Stimulated activated CD4-positive, alpha-beta T cell treated with anti-CD3 and anti-CD28 coated beads, TNF-alpha, amount 100 ng/mL, for 24 hours (primary cell): ENCODE measurements at places on chromosomes 1 and 21.

GRCh38 chr1:222785529-222785928 lies 29.3 kb upstream of the DISP1 start:
- DNase-seq, result no peak

- no peak for DNase-seq
Measured at GRCh38 chr21:17523007-17523451, 10.2 kb downstream of the CXADR start.

DNA sequence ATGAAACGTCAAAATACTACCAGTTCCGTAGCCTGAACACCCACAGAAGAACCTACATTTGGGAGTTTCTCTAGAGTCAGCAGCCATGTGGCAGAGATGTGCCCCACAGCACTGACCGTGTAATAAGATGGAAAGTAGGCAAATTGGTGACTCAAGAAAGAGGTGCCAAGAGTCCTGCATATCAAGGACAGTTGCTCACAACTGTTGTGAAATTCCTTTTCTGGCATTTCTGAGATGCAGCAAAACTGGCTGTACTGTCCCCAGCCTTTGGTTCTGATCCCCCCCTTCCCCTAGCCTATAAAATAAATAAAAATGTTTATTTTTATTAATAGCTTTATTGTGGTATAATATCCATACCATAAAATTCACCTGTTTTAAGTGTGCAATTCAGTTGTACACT lies 324.0 kb downstream of the PCP4 start:
- no peak for DNase-seq

DNA sequence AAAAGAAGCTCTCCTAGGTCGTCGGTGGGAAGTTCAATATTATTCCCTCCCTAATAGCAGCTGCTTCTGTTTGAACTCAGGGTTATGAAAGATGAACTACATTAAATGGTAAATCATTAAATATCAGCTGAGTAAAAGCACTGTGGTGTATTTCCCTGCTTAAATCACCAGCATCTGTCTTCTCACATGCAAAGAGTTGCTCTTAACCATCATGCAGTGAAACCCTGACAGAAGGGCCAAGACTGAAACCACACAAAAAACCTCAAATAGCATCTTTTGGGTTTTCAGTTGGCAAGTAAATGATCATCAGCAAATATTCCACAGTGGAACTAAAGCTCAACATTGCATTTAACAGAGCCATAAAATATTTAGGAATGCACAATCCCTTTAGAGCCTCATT lies 380.0 kb upstream of the ADGRL2 start:
- DNase-seq, result no peak

GRCh38 chr1:183996396-183996795 lies 41.1 kb downstream of the COLGALT2 start:
- no peak for DNase-seq

DNA sequence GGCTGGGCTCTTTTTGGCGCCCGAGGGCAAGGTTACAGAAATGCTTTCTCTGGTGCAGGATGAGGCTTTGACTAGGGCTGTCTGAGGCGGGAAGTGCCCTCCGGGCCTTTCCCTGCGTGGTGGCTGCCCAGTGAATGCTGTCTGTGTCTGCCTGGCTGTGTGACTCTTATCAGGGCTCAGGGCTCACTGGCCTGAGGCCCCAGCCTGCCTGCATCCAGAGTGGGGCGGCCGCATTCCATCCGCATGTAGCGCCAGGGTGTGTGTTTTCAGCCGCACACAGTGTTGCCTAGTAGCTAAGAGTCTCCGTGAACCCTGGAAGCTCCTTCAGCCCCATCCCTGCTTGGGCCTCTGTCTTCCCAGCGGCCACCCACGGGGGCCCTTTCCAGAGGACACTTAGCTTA lies 59.1 kb downstream of the FAAP20 start:
- DNase-seq, result no peak

GRCh38 chr1:226110249-226111097 lies 48.0 kb downstream of the H3-3A start:
- DNase-seq, result peak; percentile 41

DNA sequence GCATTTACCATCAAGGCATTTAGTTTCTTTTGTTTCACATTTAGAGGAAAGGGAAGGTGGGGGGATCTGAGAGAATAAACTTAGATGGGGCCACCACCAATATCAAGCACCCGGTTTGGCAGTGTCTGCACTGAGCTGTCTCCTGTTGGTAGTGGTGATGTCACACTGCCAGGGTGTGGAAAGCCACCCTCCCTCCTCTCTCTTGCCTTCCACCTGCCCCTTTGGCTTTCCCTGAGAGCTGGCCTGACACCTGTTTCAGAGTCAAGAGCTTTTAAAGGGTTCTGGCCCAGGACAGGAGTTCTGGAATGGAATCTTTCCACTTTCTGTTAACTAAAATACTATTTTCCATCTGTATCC lies 13.4 kb downstream of the ATF3 start:
- DNase-seq, result no peak
